ENCODE measurements at places on chromosomes 4 and X.

GRCh38 chr4:177006331-177006730 lies 213.6 kb upstream of the VEGFC start:
- no peak for DNase-seq

- DNase-seq, result no peak
These were observed 71.3 kb upstream of the VBP1 start for GRCh38 chrX:155144926-155145325.

GRCh38 chr4:48134081-48134480 lies at the start of gene TXK:
Gene TXK (minus strand): TSS chr4:48134250. CDS start chr4:48134170, 80 bp downstream.
- no peak for DNase-seq

GRCh38 chr4:6986072-6986780 lies 56.9 kb upstream of the TADA2B start:
- no peak for DNase-seq

- peak; percentile 0 for DNase-seq
These were observed 119.5 kb upstream of the AFF2 start for GRCh38 chrX:148380650-148381561.

GRCh38 chrX:50068893-50069292 lies 131.9 kb downstream of the AKAP4 start:
- DNase-seq, result no peak
